ENCODE measurements at places on chromosomes 12 and 14.

DNA sequence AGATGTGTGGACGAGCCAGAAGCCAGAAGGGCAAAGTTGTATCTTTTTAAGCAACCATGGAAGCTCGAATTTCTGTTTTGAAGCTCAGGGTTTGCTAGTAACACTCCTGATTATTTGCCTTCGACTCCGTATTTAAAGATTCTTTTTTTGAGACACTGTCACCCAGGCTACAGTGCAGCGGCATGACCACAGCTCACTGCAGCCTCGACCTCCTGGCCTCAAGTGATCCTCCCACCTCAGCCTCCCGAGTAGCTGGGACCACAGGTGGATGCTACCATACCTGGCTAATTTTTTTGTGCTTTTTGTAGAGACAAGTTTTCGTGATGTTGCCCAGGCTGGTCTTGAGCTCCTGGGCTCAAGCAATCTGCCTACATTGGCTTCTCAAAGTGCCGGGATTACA is 18.7 kb upstream of the OASL start:
- no peak for DNase-seq

DNA sequence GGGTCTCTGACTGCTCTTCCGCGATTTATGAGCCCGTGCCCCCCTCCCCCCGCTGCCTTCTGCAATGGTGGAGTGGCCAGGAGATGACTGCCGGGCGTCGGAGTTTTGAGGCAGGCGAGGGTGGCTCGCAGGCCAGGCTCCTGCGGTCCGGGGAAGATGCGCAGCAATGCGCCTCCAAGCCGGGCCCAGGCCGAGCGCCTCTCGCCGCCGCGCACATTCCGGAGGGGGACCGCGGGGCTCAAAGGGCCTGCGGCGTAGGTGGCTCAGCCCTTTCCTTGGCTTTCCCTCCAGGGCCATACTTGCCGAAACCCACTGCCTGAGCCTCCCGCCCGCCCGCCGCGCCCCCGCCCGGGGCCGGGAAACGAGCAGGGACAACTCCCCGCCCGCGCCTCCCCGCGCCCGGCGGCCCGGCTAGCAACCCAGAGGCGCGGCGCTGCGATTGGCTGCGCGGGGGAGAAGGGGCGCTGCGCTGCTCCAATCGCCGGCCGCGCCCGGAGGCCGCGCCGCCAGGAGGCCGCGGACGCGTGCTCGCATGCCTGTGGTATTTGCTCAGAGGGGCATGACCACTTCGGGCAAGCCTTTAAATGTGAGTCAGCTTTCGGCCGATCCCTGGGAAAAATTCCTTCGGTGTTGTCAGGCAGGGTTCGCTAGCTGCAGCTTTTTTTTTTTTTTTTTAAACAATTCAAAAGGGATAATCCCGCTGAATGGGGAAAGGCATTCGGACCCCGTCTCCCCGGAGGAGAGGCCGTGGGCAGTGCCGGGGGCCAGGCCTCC is 157.9 kb upstream of the PARP11 start:
- DNase-seq: peak; percentile 62

- DNase-seq: no peak
Observed at GRCh38 chr12:106226884-106227640, 20.8 kb downstream of the CKAP4 start.

- no peak for DNase-seq
Observed at GRCh38 chr12:71415336-71416231, 24.0 kb upstream of the LGR5 start.

GRCh38 chr12:52119398-52120254 is 40.1 kb downstream of the SMIM41 start:
- DNase-seq: no peak

GRCh38 chr12:91210144-91210543 is 27.5 kb upstream of the DCN start:
- DNase-seq: no peak

- no peak for DNase-seq
Observed at GRCh38 chr14:31962920-31963319, 114.2 kb upstream of the ARHGAP5 start.

GRCh38 chr14:100374270-100374669 is 51.1 kb downstream of the SLC25A47 start:
- no peak for DNase-seq

DNA sequence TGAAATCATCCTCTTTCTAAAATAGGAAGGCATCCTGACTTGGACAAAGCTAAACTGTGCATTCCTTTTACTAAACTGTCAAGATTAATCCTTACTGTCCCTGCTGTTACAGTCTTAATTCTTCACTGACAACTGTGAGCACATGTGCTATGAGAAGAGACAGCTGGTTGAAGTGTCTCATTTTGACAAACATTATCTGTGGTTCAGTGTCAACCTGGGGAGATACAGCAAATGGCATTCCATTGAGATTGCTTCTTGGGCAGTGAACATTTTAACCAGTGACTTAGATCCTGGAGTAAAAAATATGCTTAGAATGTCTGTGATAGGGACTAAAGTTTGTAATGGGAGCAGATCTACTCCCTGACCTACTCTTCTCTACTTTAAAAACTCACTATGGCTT is 552.6 kb upstream of the ATP2B1 start:
- DNase-seq: no peak

DNA sequence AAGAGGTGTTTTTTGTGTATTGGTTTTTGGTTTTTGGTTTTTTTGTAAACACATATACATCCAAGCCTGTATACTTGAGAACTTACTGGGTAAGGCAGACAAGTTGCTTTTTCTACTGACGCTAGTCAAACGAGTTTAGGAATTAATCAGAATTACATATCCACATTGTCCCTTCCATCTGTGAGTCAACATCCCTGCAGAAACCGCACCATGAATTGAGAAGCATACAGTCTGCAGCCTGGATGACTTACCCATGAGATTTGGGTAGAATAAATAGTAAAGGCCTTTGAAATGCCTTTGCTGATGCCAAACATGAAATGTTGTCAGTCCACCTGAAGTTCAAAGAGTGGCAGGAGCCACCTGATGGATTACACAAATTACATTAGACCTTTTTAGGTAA is 21.4 kb upstream of the C12orf42 start:
- no peak for DNase-seq

GRCh38 chr14:76977793-76978720 is 50.5 kb downstream of the IRF2BPL start:
- peak; percentile 51 for DNase-seq

DNA sequence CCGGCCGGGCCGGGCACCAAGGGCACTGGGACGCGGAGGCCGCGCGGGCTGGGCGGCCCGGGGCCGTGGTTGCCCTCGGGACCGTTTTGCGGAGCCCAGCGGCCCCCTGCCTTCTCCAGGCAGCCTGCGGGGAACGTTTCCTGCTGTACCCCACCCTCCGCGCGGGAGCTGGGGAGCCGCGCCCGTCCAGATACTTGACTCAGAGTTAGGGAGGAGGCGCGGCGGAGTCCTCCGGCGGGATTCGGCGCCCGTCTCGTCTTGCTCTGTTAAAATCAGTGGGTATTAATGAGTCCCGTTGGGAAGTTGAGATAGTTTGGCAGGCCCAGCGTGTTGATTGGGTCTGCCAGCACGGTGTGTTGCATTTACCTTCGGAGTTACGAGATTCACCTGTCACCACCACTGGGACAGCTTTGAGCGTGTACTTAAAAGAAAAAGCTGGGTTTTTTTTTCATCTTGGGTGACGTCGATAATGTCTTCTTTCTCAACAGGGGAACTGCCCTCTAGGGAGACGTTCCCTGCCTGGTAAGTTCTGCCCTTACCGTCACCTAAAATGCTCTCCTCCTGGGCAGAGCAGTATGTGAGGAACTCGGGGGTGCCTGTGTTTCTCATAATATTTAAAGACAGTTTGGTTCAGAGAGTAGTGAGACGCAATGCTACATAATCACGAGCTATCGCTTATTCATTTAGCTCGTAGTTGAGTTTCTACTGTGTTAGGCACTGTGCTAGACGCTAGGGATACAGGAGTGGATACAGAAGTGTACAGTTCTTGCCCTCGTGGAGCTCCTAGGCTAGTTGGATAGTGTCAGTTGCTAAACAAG is 596 bp downstream of the DLST start:
- DNase-seq: no peak

DNA sequence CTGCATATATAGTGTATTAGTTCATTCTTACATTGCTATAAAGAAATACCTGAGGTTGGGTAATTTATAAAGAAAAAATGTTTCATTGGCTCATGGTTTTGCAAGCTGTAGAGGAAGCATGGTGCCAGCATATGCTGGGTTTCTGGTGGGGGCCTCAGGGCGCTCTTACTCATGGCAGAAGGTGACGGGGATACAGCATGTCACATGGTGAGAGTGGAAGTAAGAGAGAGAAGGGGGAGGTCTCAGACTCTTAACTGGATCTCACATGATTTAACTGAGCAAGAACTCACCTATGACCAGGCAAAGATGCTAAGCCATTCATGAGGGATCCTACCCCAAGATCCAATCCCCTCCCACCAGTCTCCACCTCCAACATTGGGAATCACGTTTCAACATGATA is 15.9 kb upstream of the PAWR start:
- no peak for DNase-seq

DNA sequence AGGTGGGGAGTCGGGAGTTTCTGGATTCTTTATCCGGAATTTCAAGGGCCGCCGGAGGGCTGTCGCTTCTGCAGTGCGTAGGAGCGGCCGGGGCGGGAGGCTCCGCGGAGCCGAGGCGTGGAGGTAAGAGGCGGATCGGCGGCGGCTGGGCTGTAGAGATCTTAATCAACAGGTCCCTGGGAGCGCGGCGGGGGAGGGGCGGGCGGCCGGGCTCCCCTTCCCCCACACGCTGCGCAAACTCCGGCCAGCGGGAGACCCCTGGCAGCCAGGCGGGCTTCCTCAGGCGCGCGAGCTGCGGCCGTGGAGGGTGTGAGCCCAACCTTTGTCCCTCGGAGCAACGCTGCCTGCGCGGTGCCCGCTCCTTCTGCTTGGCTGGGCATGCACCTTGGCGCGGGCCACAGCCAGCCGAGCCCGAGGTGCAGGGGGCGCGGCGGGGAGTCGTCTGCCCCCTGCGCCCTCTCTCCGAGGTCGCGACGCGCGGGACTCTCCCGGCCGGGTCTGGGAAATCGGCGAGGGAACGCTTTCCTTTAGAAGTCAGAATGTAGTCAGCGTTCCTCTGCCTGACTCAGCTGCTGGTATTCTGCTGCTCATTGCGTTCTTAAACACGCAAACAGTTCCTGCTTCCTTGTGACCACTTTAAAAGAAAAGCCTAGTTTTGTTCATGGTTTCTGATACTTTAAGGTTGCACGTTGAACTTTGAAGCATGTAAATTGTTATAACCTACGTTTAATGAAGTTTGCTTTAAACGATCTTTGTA is at the start of gene PALS1:
Gene PALS1, plus strand, starts transcription at position 25 of the 757 bp plus-strand sequence. CDS start 37,736 bp downstream, outside the sequence.
- peak; percentile 22 for DNase-seq

DNA sequence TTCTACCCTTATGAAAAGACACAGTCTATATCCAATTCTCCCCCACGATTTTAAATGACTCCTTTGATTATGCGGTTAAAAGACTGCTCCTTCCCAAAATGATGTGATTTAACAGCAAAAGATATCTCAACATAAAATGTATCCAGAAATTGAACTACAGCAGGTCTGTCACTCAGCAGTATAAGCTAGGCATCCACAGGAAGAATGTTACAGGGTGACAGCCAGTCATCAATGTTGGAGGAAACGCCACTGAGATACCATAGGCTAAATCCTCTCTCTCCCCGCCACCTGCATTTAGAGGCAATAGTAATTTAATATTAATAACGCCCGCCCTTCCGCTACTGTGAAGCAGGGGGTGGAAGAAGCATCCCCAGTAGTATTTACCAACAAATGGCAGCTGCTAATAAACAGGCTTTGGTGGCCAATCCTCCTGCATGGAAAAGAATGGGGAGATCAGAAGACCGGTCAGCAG is 613 bp downstream of the RECQL start:
- no peak for DNase-seq

- no peak for DNase-seq
Observed at GRCh38 chr12:81120961-81121360, 43.1 kb downstream of the ACSS3 start.

- DNase-seq: no peak
Observed at GRCh38 chr12:129371268-129371667, 518.0 kb downstream of the GLT1D1 start.

DNA sequence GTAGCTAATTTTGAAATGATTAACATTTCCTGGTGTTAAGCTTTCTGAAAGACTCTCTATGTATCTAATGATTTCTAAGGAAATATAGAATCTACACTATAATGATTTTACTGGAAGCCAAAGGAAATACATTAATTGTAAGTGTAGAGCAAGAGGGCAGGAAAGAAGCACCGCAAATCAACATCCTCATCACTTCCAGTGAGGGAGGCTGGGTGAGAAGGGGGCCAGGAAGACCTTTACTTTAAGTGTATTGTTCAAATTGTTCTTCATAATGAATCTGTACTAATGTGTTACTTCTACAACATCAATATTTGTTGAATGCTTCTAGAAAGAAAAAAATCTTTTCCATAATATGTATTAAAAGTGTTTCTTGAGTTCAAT is 65.3 kb upstream of the DACT1 start:
- DNase-seq: no peak

- DNase-seq: no peak
Observed at GRCh38 chr14:98956181-98956580, 315.8 kb downstream of the BCL11B start.

DNA sequence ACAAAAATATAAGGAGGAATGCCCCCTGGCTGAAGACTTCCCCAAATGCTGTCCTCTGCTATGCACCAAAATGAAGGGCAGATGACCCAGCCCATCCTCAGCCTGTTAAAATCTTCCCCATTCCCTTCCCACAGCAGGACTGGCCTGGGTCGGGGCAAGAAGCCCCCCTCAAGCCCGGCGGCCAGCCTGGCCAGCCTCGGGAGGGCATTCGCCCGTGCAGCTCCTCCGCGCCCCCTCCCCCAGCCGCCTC is 413 bp downstream of the RARG start:
- DNase-seq: no peak

GRCh38 chr12:67046062-67046461 is 223.1 kb upstream of the CAND1 start:
- DNase-seq: no peak

- DNase-seq: no peak
Observed at GRCh38 chr12:26402648-26403047, 207.3 kb downstream of the SSPN start.

DNA sequence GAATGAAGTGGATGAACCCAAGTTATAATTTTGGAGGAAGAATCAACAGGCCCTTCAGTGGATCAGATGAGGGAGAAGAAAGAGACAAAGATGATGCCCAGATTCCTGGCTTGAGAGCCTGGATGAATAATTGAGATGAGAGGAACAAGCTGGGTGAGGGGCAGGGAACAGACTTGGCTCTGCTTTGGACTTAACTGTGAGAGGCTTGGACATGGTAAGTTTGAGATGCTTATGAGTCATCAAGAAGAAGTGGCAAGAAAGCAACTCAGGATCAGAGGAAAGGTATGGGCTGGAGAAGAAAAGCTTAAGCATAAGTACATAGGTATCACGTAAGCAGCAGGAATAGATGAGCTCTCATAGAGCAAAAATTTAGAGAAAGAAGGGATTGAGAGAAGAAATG is 55.3 kb downstream of the FIGNL2 start:
- DNase-seq: no peak

DNA sequence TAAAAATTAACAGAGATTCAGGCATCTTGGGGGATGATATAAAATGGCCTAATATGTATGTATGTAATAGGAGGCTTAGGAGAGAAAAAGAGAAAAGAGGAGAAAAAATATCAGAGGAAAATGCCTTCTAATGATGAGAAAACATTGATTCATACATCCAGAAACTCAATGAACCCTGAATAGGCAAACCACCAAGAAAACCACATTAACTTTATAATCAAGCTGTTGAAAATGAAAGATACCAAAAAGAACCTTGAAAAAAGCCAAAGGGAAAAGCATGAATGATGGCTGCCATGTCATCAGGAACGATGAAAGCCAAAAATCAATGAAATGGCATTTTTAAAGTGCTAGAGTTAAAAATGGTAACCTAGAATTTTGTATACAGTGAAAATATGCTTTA is 180.2 kb downstream of the EPS8 start:
- DNase-seq: no peak
